ENCODE measurements at places on chromosomes 4 and X.

- no peak for DNase-seq
These were observed 117.0 kb downstream of the CBLL2 start for GRCh38 chrX:22389556-22390179.

DNA sequence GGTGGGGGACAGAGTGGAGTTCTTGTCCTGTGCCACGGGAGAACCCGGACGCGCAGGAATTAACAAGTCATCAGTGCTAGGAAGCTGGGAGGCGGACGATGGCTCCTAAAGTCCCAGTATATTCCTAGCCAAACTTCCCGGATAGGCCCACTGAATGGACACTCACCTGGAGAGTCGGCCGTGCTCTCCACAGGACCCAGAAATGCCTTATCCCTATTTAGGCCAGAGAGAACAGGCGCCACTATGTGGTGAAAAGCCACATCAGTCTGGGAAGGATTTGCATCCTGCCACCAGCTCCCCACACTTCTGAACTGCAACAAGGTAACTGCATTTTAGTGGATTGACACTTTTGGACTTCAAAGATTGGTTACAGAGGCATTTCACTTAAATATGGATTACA, 1.1 kb downstream of the CFAP299 start:
- DNase-seq, result no peak

- no peak for DNase-seq
These were observed 119.9 kb downstream of the ANK2 start for GRCh38 chr4:113169368-113169767.

- DNase-seq, result no peak
These were observed 11.3 kb upstream of the UGT2A3 start for GRCh38 chr4:68962868-68963267.

GRCh38 chr4:26331380-26331950, 10.7 kb downstream of the RBPJ start:
- no peak for DNase-seq
